ENCODE measurements at places on chromosomes 7 and 10. TPM values are rescaled to one million over a fixed set of nuclear protein-coding genes. Genes with fewer than 3 reads are reported as not detected.

- no peak for DNase-seq
Measured at GRCh38 chr10:36507715-36508114, 617.7 kb upstream of the ANKRD30A start.

HOXA5 gene
- total RNA-seq: 23.9 TPM

DNA sequence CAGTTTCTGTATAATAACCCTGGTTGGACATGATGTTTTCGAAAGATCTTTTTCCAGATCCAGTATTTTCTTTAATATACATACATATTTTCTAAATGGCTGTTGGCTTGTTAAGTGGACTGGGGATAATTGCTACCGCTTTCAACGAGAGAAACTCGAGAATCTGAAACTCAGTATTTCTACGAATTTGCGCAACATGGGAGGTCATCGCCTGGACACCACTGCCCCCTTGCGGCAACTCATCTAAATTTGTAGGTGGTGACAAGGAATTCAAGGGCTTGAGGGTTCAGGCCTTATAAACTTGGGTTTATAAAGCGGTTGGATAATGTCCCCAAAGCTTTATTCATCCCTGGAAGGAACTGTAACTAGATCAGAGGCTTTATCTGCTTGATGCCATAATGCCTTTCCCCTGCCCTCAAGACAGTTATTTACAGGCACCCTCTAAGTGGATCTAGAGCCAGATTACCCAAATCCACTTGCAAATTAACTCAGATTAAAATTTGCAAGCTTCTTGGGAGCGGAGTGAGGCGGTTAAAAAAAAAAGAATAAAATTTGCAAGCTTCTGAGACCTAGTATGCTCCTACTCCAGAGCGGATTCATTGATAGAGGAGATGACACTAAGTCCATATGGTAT is 21.3 kb upstream of the KCNK18 start:
- DNase-seq: peak; percentile 68

COBL gene
- not detected for total RNA-seq

- DNase-seq: no peak
Measured at GRCh38 chr7:139203992-139204391, 27.0 kb upstream of the UBN2 start.

- DNase-seq: no peak
Measured at GRCh38 chr7:144049491-144049890, 743 bp downstream of the OR2A5 start.

GRCh38 chr10:121655254-121656144 is 57.3 kb upstream of the FGFR2 start:
- no peak for DNase-seq

- DNase-seq: no peak
Measured at GRCh38 chr7:77734659-77735421, 38.6 kb downstream of the RSBN1L start.

DNA sequence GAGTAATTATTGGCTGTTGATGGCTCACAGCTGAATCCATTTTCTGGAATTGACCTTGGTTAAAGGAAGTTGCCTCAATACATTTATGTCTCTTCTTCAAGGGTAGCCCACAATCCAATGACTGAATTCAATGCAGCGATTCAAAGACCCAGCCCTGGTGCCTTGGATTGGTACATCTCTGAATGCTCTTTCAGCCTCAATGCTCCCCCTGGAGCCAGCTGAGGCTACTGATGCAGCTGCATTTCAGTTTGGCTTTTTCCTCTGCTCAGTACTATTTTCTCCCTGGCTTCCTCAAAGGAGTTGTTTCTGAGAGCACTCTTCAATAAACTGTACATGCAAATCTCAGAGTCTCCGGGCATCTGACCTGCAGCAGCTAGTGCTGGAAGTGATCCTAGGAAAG is 633 bp upstream of the EBLN1 start:
- DNase-seq: no peak

DNA sequence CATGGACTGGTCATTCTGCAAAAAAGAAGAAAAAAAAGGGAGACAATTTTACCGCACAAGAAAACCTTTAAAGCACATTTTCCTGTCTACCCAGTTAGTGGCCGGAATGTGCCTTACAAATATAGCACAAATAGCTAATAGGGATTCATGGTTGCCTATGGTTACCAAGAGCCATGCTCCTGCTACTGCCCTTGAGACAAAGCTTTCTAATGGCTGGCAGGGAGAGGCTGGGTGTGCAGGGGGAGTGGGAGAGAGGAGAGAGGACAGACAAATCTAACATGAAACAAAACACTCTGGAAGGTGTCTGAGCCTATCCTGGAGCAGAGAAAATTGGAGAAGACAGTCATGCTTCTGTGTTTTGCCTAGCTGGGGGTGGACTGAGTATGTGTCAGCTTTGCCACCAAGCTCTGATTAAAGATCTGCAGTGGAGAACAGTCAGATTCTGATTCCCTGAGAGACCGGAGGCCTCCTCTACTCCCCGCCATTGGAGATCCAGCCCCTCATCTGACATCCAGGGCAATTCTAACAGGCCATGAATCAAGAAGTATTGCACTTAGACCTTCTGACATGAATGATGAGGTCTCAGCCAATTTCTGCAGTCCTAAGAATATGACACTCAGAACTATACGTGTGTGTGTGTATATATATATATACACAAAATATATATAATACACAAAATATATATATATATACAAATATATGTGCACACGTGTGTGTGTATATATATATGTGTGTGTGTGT is 80.2 kb downstream of the PRTFDC1 start:
- DNase-seq: no peak

IFIT1B gene
- not detected for total RNA-seq

DNA sequence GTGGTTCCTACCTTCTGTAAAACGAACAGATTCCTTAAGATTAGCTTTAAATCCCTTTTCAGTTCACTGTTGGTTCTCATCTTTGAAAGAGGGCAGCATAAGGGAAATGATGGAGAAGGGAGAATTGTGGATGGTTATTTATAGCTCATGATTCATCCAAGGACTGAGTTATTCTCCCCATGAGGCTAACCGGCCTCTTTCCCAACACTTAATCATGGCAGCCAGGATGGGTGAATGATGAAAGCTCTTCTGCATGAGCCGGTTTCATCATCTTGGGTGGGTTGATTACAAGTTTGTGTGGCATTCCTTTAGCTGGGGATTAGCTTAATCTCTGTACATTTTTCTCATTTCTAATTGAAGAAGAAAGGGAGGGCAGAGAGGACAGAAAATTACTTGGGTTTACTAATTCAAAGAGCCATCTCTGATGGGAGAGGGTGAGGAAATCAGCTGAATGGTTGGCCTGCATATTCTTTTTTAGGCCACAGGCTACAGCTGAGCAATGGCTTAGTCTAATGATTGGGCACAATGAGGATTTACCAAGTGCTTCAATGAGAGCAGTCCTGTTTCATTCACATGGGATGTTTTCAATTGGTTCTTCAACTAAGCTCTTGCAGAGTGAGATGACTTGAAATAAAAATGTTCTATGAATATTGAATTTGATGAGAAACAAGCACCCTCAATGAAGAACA is 250.0 kb downstream of the BMPER start:
- peak; percentile 96 for DNase-seq

DNA sequence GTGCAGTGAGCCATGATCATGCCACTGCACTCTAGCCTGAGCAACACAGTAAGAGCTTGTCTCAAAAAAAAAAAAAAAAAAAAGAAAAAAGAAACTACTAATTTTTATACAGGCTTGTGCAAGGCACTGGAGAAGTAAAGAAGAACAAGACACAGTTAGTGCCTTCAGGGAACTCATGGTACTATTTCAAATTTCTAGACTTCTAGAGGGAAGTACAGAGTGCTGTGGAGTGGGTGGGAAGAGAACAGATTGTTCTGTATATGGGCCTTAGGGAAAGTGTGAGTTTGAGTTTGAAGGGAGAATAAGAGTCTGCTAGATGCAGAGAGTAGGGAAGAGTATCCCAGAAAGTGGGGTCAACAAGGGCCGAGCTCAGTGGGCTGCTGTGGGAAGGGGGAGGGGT is 234.8 kb downstream of the PHTF2 start:
- DNase-seq: no peak

GRCh38 chr10:81594991-81595390 is 280.0 kb upstream of the NRG3 start:
- DNase-seq: no peak

PTN gene
- 61.7 TPM for total RNA-seq

GRCh38 chr7:1611708-1612241 is 41.9 kb upstream of the PSMG3 start:
- peak; percentile 73 for DNase-seq

FAM180A gene
- 1.4 TPM for total RNA-seq

DNA sequence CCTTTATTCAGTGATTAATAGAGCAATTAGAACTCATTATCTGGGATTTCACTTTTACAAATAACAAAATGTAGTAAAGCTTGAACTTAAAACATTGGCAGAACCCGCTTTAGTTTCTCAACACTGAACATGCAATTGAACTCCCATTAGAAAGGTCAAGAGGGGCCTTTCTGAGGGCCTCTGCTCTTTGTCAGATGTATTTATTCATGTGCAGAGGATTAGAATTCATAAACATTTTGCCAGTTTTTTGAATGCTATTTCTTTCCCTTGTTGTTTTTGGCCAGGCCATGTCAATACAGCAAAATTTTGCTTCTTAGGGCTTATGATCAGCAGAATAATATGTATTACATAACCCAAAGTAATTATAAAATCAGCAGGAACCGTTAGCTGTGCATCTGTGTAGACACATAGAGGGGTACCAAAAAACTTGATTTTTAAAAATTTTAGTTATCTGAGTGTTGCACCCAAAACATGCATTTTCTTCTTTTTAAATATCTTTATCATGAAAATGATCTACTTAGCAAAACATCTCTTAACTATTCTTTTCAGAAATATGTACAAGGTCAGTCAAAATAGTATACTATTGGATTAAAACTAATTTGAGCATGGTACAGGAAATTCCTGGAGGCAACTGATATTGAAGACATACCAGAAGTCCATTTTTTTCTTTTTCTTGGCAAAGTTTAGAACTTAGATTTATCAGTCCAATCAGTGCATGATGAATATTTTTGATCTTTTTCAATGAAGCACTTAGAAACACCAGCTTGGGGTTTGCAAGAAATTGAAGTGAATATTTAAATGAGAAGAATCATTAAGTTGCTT is 177.5 kb downstream of the TWIST1 start:
- DNase-seq: no peak

GRCh38 chr10:121595806-121596688 is 2.2 kb downstream of the FGFR2 start:
- no peak for DNase-seq

DNA sequence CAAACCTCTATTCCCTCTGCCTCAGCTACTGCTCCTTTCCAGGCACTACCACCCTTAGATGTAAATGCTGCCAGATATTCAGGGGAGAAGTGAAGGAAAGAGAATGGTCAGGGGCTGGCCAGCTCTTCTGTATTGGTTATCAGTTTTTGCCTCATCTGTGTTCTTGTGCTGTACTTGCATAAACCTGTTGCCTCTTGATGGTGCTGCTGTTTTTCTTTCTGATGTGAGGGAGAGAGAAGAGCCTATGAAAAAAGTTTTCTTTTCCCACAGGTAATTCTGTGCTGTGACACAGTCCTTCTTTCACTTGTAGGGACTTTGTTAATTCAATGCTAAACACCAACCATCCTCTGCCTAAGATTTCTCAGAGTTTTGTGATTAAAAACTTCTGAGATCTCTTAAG is 57.5 kb downstream of the STK31 start:
- DNase-seq: no peak

- no peak for DNase-seq
Measured at GRCh38 chr7:42445691-42446090, 208.7 kb upstream of the GLI3 start.

DNA sequence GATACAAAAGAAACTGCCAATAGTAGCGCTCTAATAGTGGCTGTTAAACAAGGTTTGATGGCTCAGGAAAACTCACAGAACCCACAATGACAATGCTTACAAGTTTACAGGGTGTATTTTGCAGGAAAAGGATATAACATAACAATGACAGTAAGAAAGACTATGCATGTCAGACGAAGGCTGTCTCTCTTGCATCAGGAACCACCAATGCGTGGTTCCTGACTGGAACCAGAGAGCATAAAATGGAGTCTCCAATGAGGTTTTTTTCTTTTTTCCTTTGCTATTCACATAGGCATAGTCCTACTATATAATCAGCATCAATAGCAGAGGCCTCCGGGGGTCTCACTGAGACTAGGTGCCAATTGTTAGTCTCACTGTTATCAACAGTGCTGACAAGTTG is 120.4 kb upstream of the STEAP1 start:
- no peak for DNase-seq

GRCh38 chr7:91185771-91186170 is 78.5 kb upstream of the FZD1 start:
- DNase-seq: peak; percentile 80

ENTPD1 gene
- total RNA-seq: not detected

GRCh38 chr10:77548671-77549070 is 88.9 kb downstream of the KCNMA1 start:
- DNase-seq: no peak

DNA sequence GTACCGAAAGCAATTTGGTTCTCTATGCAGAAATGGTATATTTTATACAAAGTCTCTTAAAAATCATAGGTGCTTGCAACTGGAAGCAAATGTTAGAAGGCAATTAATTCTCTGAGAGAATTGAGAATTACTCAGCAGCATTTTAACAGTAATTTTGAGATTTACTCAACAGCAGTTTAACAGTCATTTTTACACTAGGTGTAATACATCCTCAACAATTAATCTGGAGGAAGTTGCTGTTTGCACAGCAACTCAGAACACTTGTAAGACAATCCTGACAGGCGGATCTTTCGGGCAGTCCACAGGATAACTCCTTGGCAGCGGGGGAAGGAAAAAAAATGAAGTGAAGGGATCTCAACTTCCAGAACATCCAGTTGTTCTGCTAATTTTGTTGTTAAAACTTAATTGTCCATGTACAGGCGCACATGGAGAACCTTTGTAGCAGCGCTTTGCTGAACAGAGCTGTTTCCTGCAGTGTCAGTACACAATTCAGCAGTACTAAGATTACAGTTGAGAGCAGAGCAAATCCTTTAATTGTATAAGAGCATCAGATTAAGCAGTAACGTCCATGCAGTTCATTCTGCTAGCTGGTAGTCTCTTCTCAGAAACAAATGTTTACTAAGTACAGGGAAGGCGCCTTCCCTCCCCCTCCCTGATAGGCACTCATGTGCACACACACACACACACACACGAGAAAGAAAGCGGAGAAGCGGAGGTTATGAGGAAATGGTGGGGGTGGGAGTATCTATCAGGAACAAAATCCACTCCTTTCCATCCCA is 43.8 kb downstream of the ENO4 start:
- no peak for DNase-seq

GRCh38 chr7:154916856-154917807 is 85.8 kb downstream of the PAXIP1 start:
- DNase-seq: no peak

Data from IMR-90 (cell line).